Natural killer cell (primary cell): ENCODE measurements at places on chromosomes 3 and 15. TPM values are rescaled to one million over a fixed set of nuclear protein-coding genes. Genes with fewer than 3 reads are reported as not detected.

Gene ZNF280D
- total RNA-seq: 35.9 TPM

Gene FAM81A
- not detected for total RNA-seq

Gene ACKR2
- 0.95 TPM for total RNA-seq

Gene CAMKV
- total RNA-seq: not detected

Gene DNAJC13
- 42.9 TPM for total RNA-seq

Gene SLC15A2
- total RNA-seq: 0.78 TPM

Gene NANOGP8
- not detected for total RNA-seq

Gene C15orf62
- 0.80 TPM for total RNA-seq

Gene EXD1
- not detected for total RNA-seq

Gene P2RY12
- 1.6 TPM for total RNA-seq

Gene MOBP
- not detected for total RNA-seq

Gene CCDC12
- 111 TPM for total RNA-seq

Gene FAM107A
- not detected for total RNA-seq

Gene GOLGA8O
- total RNA-seq: 72.6 TPM

Gene CRYGS
- 2.5 TPM for total RNA-seq

Gene CIDEC
- total RNA-seq: not detected

Gene ARNT2
- not detected for total RNA-seq

Gene SOX14
- not detected for total RNA-seq

Gene U2SURP
- 179 TPM for total RNA-seq

Gene IL20RB
- 2.8 TPM for total RNA-seq

Gene RETNLB
- not detected for total RNA-seq

Gene DNASE1L3
- total RNA-seq: not detected

Gene C3orf52
- total RNA-seq: 0.90 TPM
